ENCODE measurements at places on chromosomes 11 and 22.

DNA sequence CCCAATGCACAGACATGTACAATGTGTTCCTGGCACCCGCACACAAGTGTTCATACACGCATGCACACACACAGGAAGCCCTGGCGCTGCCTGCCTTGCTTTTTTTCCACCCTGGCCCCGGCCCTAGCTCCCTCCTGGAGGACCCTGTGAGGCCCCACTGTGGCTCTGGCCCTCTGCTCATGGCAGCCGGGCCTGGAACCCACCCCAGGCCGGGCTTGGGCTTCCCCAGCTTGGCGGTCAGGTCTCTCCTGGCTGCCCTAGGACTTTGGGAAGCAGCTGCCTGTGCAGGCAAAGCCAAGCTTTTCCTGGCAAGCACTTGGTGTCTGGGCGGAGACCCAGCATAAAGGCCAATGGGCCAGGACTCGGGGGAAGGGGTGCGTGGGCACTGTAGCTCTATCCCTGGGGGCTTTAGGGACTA, 30.5 kb downstream of the CD82 start:
- no peak for DNase-seq

DNA sequence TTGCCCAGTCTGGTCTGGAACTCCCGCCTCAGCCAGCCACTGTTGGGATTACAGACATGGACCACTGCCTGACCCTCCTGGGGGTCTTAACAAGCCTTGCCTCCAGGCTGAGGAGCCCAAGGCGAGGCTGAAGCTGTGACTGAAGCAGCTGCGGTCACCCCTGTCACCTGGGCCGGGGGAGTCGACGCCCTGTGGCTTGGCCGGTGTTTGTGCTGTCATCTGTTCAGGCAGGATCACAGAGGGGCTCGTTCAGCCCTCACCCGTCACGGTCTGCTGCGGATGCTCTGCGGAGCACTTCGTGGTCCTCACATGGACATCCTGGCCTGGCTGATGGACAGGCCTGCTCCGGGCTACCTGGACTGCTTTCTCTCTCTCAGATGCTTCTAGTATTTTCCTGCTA, 23.8 kb downstream of the TRMU start:
- DNase-seq: no peak

DNA sequence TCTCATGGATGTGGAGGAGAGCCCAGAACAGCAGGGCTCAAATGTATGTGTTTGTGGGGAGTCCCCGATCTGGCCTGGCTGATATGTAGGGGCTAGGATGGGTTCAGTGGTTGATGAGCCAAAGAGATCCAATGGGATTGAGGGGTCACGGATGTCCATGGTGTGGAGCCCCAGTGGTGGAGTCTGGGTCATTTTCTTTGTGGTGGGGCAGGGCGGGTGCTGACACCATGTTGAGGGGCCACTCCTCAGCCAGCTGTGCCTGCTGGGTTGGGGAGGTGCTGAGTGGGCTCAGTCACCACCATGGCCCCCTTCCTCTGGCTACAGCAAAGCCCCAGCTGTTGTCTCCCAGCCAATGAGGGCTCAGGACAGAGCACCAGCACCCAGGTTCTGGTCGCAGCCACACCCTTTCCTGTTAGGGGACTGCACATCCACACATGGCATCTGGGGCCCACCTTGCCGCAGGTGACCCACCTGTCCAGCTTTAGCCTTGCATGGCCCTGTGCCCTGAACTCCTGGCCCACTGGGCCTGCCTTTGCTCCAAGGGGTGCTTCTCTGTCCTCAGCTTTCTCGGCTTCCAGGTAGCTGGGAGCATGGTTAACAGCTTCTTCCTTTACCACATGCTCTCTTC, 3.2 kb upstream of the GNAZ start:
- no peak for DNase-seq

GRCh38 chr22:26555478-26555877, 34.5 kb downstream of the TPST2 start:
- DNase-seq: no peak

GRCh38 chr22:18997925-18998315, 61.8 kb upstream of the PRODH start:
- DNase-seq: no peak

- no peak for DNase-seq
These were observed at the start of gene MUC15 for GRCh38 chr11:26571861-26572654. MUC15 (minus strand) TSS chr11:26572263; CDS start chr11:26567094, 5,169 bp downstream.

- DNase-seq: no peak
These were observed 33.5 kb downstream of the POU2AF3 start for GRCh38 chr11:111331711-111332479.

- DNase-seq: no peak
These were observed 10.4 kb upstream of the ASPHD2 start for GRCh38 chr22:26418620-26419019.

GRCh38 chr11:58006940-58007339, 16.7 kb upstream of the OR9Q1 start:
- no peak for DNase-seq
